Activated T-helper 1 cell treated with Interleukin-2 at 50 U/mL for 16 hours (primary cell): ENCODE measurements at places on chromosomes 1 and 21.

DNA sequence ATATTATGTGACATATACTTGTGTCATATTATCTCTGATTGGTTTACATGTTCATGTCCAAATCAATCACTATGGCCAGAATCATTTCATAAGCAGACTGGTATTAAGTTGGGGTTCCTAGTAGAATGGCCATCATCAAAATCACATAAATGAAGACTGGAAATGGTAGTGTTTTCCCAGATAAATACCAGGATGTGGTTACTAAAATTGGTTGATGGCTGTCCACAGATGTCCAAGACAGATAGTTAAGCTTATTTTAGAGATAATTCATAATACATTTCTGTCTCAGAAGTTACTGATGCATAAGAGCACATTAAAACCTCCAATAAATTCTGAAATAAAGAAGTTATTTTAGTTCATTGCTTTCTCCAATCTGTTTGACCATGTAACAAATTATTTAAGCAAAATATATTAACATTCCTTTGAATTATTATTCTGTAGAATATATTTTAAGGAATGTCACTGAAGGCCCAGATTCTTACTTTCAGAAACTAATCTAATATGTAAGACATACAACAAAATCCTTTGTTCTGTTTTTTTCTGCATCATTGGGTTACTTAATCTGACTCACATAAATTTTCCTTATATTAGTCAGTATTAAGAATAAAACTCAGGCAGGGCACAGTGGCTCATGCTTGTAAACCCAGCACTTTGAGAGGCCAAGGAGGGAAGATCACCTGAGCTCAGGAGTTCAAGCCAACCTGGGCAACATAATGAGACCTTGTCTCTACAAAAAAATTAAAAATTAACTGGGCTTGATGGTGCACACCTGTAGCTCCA is 483.9 kb downstream of the PTPRC start:
- DNase-seq = no peak

DNA sequence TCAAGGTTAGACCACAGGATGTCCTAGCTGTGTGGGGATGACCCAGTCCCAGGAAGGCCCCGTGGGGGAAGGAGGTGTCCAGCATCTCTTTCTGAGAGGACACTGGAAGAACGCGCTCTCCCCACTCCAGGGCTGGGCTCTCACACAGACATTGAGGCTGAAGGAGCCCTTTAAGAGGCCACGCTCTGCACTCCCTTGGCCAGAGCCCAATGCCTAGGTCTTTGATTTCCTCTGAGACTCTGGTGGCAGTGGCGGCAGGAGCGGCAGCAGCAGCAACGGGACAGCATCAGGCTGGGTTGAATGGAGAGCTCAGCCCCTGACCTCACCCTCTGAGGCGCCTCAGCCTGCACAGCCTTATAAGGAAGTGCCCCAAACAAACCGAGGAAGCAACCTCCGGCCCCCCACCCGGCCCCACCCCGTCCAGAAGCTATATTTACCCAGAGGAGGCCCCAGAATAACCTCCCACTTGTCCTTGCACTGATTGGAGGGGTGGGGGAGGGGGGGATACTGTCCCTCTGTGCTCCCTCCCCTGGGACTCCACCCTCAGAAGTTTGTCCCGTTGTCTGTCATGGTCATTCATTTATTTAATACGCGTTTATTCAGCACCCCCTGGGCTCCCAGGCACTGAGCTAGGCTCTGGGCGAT is 12.3 kb downstream of the NES start:
- no peak for DNase-seq

GRCh38 chr1:117780687-117781475 is 148.5 kb downstream of the GDAP2 start:
- DNase-seq = no peak

- DNase-seq = peak; percentile 61
These were observed 9.1 kb upstream of the MTFR1L start for GRCh38 chr1:25810341-25811299.

DNA sequence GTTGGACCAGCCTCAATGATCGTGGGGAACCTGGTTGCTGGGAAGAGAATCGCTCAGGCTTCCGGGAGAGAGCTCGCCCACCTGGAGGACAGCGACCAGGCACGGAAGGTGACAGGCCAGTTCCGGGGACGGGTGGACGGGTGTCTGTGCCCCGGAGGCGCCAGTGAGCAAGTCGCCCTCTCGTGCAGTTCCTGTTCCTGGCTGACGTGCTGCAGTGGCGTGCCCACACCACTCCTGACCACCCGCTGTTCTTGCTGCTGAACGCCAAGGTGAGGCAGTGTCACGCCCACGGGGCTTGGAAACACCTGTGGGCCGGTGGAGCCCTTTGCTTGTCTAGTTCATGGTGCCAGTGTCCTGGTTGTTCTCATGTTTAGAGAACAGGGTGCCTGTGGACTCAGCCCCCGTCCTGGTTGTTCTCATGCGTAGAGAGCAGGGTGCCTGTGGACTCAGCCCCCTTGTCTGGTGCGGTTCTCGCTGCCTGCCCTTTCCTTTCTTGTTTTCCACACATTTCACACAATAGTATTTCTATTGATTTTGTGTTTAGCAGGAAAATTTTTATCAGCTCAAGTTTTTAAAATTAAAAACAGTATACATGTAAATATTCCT is 53.1 kb downstream of the S100B start:
- peak; percentile 22 for DNase-seq

- no peak for DNase-seq
These were observed 91.9 kb upstream of the KCNK2 start for GRCh38 chr1:214990619-214991018.

DNA sequence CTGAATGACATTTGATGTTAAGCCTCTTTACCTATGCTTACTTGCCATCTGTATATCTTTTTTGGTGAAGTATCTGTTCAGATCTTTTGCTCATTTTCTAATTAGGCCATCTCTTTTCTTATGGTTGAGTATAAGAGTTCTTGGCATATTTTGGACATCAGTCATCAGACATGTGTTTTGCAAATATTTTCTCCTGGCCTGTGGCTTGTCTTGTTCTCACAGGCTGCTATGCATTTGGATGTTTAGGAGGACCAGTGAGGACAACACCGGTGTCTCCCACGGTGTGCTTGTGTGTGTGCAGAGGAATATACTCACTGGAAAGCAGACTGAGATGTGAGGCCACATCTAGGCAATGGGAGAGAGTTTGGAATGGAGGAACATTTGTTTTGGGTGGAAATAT is 87.1 kb upstream of the LYST start:
- no peak for DNase-seq

DNA sequence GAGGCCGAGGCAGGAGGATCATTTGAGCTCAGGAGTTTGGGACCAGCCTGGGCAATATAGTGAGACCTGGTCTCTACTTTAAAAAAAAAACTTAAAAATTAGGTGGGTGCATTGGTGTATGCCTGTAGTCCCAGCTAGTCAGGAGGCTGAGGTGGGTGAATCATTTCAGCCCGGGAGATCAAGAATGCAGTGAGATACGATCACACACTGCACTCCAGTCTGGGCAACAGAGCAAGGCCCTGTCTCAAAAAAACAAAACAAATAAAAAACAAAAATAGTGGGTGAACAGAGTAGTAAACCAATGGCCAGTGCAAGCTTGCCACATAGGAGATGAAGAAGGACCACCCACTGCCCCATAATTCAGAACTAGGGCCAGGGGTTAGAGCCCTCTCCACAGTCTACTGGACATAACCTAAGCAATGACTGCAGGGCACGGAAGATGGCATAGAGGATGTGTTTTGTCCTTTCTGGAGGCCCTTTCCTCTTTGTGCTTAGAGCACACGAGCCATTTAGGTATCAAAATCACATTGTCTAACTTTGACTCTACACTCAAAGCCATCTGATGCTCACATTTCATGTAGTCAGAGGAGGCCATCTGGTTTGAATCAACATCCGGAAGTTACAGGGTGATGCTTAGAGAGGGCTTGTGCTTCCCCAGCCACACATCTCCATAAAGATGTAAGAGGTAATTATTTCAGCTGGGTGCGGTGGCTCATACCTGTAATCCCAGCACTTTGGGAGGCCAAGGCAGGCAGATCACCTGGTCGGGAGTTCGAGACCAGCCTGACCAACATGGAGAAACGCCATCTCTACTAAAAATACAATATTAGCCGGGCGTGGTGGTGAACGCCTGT is 12.6 kb downstream of the CD2 start:
- DNase-seq = no peak

GRCh38 chr1:77831566-77831965 is 52.1 kb downstream of the MIGA1 start:
- DNase-seq = no peak

DNA sequence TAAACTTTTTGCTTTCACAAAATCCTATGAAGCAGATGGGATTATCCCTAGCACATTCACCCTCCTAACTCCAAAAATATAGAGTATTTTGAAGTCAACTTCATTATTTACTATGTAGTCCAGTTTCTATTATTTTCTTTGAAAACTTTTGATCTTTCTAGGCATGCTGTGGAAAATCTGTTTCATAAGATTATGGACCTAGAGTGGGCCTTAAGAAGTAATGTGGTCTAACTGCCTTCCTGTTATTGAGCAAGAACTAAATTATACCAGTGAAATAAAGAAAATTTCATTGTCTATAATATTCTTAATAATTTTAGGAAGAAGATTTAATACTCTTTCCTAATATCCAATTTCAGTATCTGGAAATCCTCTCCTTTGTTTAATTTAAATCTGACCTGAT is 58.1 kb downstream of the PRKACB start:
- DNase-seq = no peak

- no peak for DNase-seq
These were observed 18.7 kb downstream of the FOXJ3 start for GRCh38 chr1:42316292-42316691.

DNA sequence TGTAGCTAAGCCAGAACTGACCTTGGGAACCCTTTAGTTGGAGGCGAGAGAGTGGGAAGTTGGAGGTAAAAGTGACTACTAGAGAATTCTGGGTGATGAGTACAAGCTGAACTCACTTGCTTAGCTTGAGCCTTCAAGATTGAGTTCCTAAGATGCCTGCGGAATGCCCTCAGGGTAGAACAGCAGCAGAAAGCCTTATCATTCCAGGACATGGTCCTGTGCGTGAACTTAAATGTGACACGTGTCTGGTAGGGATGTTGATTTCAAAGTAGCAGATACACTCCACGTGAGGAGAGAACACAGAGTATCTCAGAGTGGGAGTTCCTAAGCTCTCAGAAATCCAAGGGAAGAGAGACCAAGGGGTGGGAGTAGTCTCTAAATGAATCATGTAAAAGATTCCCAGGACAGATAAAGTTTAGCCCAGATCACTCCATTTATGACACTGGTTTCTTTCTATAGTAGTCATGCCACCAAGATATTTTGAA is 60.1 kb downstream of the KCNK1 start:
- DNase-seq = no peak

DNA sequence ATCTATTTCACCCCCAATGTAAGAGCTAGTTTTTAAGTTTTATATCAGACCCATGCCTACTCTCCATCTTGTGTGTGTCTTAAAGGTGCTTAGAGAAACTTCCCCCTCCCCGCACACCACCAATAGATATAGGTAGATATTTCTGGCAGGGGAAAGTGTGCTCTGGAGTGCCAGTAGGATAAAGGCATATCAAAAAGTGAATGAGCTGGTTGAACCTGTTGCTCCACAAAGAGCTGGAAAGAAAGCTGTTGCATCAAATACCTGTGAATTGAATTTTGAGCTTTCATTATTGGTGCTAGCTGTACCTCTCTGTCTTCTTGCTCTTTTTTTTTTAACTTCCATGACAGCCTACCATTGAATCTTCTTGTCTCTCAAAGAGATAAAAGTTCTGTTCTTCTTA is 32.8 kb downstream of the ARID1A start:
- DNase-seq = no peak

- DNase-seq = no peak
These were observed 43.2 kb downstream of the GDAP2 start for GRCh38 chr1:117886101-117886795.

DNA sequence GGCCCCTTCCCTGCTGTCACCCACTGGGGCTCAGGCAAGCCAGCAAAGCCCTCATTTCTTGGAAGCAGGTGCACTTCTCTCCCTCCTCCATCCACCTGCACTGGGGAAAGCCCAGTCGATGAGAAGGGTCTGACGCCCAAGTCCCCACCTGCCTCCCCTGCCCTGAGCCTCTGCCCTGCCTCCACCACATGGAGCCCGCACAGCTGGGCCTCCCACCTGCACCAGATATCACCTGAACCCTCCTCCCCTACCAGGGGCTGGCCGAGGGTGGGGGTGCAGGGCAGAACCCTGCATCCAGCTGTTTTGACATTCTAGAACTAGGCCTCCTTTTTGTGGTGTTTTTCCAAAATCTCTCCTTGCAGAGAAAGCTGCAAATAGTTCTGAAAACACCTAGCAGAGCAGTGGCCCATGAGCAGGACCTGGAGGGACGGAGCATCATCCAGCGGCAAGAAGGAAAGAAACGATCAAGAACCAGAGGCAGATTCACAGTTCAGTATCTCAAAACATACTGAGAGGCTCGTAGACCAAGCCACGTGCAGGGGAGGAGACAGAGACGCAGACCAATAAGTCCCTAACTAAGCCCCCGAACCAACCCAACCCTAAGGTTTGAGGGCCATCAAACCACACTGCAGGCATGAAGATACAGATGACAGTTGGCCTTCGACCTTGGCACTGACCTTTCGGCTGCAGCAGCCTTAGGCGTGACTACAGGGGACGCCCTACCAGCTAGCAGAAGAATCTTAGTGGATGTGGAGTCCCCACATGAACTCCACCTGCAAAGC is 16.7 kb downstream of the CHD5 start:
- DNase-seq = no peak

DNA sequence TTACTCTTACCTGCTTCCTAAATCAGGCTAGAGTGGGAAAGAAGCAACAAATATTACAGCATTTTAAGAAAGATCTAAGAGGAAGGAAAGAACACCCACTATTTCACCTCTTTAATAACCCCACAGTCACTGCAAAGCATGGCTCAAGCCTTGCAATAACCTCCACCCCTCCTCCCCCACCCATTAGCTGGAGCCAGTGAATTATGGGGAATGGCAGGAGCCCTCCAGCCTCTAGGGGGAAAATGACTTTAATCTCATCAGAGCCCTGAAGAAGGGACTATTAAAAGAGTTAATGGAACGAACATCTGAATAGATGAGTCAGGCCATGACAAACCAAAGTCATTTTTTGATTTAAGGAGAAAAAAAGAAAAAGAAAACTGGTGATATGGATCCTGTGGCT is 630.7 kb upstream of the PLXNA2 start:
- DNase-seq = no peak

GRCh38 chr21:43371786-43372185 is 55.1 kb downstream of the SIK1 start:
- no peak for DNase-seq

DNA sequence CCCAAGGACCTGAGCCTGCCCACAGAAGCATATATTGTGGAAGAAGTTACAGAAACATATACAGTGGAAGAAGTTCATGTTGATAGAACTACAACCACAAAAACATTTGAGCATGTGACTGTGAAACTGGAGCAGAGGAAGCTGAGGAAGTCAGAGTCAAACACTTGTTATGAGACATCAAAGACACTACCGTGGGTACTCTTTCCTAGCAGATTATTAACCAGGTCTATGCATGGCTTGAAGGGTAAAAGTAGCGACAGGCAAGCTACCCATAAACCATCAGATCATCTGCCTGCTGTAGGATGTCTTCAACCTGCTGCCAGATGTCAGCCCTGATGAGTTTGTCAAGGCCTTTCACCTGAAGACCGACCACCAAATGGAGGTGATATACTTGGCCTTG is 35.8 kb downstream of the IVNS1ABP start:
- DNase-seq = no peak

- no peak for DNase-seq
These were observed 468.7 kb downstream of the ADGRL2 start for GRCh38 chr1:82269431-82269830.
